ENCODE measurements at places on chromosomes 3 and 15. TPM values are rescaled to one million over a fixed set of nuclear protein-coding genes. Genes with fewer than 3 reads are reported as not detected.

GRCh38 chr3:69941037-69941436 is 58.5 kb upstream of the SAMMSON start:
- no peak overlapping the region for H3K4me3 ChIP-seq
- DNase-seq: peak; percentile 8
- H3K4me1 ChIP-seq: no peaks in the 10 kb centered on the region
- no peaks in the 10 kb centered on the region for H3K36me3 ChIP-seq

GRCh38 chr15:27585041-27585640 is 514.0 kb downstream of the OCA2 start:
- no peak overlapping the region for H3K27ac ChIP-seq
- no peak overlapping the region for H3K4me3 ChIP-seq
- H3K27me3 ChIP-seq: no peaks in the 10 kb centered on the region

GRCh38 chr3:197083486-197083885 is 53.9 kb upstream of the MELTF start:
- H3K27me3 ChIP-seq: no peaks in the 10 kb centered on the region
- peak; percentile 92 for DNase-seq
- peak overlapping the region; percentile 42 for H3K4me3 ChIP-seq
- H3K36me3 ChIP-seq: 0 out of 2 replicates have a peak, but pooled peaks cover 3% of the 10 kb centered on the region
- H3K4me1 ChIP-seq: peaks cover 23% of the 10 kb centered on the region

GRCh38 chr15:50953302-50953701 is 44.8 kb downstream of the AP4E1 start:
- peak overlapping the region; percentile 64 for H3K27ac ChIP-seq
- peak; percentile 66 for DNase-seq
- no peak overlapping the region for H3K4me3 ChIP-seq
- H3K36me3 ChIP-seq: peaks cover 25% of the 10 kb centered on the region
- H3K27me3 ChIP-seq: no peaks in the 10 kb centered on the region

GRCh38 chr15:95024351-95024750 is 793.0 kb downstream of the MCTP2 start:
- no peaks in the 10 kb centered on the region for H3K27me3 ChIP-seq
- H3K36me3 ChIP-seq: no peaks in the 10 kb centered on the region
- no peak overlapping the region for H3K4me3 ChIP-seq
- peaks cover 10% of the 10 kb centered on the region for H3K4me1 ChIP-seq
- DNase-seq: peak; percentile 73

DNA sequence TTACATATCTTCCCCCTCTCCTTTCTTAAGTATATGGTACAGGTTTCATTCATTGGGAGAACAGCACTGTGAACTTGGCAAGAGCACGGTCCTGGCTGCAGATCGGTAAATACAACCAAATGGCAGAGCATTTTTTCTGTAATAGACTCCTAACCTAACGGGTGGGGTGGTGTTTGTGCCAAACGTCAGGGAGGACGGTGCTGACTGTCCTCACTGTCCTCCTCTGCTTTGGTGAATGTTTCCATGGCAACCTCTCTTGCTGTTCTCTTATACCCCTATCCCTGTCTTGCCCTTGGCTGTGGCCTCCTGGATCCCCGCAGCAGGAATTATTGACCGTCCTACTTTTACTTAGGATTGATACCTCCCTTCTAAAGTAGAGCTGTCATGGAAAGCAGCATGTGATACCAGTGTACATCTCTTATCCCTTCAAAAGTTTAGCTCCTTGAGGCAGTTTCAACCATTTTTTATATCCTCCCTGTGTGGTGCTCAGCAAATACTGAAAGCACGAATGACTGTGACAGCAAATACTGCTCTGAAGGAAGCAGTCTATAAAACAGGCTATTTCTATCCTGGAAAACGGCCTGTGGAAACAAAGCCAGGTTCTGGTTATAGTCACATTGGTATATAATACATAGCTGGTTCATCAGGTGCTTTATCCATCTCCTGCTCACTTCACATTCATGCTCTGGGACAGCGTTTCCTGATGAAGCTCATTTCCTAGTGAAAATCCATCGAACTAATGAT is 275.4 kb upstream of the C2CD4B start:
- peak; percentile 17 for DNase-seq
- H3K27ac ChIP-seq: no peak overlapping the region
- no peaks in the 10 kb centered on the region for H3K36me3 ChIP-seq
- H3K27me3 ChIP-seq: no peaks in the 10 kb centered on the region
- H3K4me1 ChIP-seq: peaks cover 40% of the 10 kb centered on the region
- no peak overlapping the region for H3K4me3 ChIP-seq

GRCh38 chr3:122076491-122077292 is 21.5 kb downstream of the CD86 start:
- H3K27ac ChIP-seq: no peak overlapping the region
- no peak overlapping the region for H3K4me3 ChIP-seq
- DNase-seq: no peak
- H3K4me1 ChIP-seq: no peaks in the 10 kb centered on the region
- H3K36me3 ChIP-seq: no peaks in the 10 kb centered on the region

DNA sequence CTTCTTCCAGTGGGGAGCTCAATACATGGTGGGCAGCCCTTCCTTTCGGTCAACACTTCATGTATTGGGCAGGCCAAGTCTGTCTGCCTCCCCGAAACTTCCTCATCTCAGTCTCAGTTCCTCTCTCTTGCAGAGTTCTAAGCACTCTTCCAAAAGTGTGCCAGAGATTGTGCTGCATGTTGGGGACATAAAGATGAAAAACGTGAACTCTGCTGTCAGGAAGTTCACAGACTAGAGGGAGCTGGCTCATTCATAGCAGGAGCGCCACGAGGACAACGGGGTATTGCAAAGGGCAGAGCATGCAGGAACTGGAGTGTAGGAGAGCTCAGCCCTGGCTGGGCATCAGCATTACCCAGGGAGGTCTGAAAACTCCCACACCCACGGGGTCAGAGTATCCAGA is 15.3 kb upstream of the EPHB3 start:
- no peak overlapping the region for H3K4me3 ChIP-seq
- DNase-seq: no peak
- H3K4me1 ChIP-seq: no peaks in the 10 kb centered on the region
- no peak overlapping the region for H3K27ac ChIP-seq

DNA sequence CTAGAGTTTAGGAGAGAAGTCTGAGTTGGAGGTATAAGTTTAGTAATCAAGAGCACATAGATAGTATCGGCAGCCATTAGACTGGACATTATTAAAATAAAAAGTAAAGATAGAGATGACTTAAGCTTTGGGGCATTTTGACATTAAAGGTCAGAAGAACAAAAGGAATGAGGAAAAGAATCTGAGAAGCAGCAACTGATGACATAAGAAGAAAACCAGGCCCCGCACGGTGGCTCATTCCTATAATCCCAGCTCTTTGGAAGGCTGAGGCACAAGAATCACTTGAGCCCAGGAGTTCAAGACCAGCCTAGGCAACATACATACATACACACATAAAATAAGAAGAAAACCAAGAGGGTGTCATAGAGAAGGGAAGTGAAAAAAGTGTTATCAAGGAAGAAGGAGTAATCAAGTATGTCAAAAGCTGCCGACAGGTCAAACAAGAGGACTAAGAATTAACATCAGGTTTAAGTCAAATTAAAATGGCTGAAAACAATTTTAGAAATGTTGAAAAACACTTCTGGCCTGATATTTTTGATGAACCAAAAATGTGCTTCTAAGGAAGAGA is 38.9 kb downstream of the ACAP2 start:
- H3K27ac ChIP-seq: no peak overlapping the region
- DNase-seq: no peak
- H3K27me3 ChIP-seq: no peaks in the 10 kb centered on the region
- peaks cover 4% of the 10 kb centered on the region for H3K4me1 ChIP-seq

DNA sequence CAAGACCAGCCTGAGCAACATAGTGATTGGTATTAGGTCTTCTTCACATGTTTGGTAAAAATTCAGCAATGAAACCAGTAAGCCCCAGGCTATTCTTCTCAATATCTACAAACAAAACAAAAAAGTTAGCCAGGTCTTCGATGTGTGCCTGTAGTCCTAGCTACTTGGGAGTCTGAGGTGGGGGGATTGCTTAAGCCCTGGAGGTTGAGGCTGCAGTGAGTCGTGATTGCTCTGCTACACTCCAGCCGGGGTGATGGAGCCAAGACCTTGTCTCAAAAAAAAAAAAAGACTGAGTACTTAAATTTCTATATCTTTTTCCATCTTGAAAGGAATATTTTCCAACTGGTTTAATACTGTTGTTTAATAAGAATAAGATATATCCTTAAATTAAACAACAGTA is 106.8 kb downstream of the MBNL1 start:
- no peaks in the 10 kb centered on the region for H3K27me3 ChIP-seq
- 0 out of 2 replicates have a peak overlapping the region, but pooled peaks have one; percentile 22 for H3K27ac ChIP-seq
- DNase-seq: no peak
- peaks cover 44% of the 10 kb centered on the region for H3K4me1 ChIP-seq
- H3K4me3 ChIP-seq: no peak overlapping the region
- peaks cover 17% of the 10 kb centered on the region for H3K36me3 ChIP-seq

- no peaks in the 10 kb centered on the region for H3K27me3 ChIP-seq
- no peak overlapping the region for H3K4me3 ChIP-seq
- 0 out of 2 replicates have a peak, but pooled peaks cover 8% of the 10 kb centered on the region for H3K4me1 ChIP-seq
- no peak overlapping the region for H3K27ac ChIP-seq
- peak; percentile 71 for DNase-seq
- H3K36me3 ChIP-seq: no peaks in the 10 kb centered on the region
Observed at GRCh38 chr3:132006605-132007204, 28.1 kb downstream of the CPNE4 start.

DNA sequence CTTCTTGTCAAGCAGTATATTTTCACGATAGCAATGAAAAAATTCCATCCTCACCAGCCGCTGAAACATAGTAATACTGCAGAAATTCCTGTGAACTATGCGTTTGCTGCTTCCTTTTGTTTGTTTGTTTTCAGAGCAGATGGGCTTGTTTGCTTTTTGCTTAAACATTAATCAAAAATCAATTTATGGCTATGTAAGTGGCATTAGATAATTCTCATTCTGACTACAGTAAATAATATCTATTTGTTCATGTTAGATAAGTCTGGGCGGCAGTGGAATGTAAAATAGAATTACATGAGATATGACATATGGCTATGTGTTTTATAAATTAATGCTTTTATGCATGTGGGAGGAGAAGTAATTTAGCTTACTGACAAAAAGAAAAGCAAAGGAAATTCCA is 163.7 kb downstream of the PGPEP1L start:
- no peak for DNase-seq
- H3K27ac ChIP-seq: no peak overlapping the region
- no peak overlapping the region for H3K4me3 ChIP-seq
- no peaks in the 10 kb centered on the region for H3K36me3 ChIP-seq

DNA sequence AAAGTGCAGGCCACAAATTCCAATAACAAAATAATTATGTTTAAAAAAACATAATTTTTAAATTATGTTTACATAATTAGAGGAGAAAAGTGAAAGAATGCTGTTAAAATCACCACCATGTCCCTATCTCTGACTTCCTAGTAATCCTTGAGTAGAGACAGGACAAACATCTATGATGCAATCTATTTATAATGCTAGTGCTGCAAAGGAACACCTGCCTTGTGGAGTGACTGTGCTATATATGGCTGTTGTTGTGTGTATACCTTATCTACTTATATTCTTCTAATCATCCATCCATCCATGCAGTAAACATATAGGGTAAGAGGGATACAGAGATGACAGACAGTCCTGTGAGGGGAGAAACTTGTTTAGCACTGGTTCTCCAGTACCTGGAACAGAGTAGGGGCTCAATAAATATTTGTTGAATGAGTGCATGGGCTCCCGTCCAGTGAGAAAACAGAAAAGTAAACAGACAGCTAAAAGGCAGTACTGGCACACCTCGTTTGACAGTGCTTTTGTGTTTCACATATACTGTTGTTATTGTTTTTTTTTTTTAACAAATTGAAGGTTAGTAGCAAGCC is 229.3 kb upstream of the UBE2E1 start:
- H3K27ac ChIP-seq: no peak overlapping the region
- DNase-seq: no peak
- 0 out of 2 replicates have a peak, but pooled peaks cover 5% of the 10 kb centered on the region for H3K4me1 ChIP-seq
- H3K27me3 ChIP-seq: no peaks in the 10 kb centered on the region

DNA sequence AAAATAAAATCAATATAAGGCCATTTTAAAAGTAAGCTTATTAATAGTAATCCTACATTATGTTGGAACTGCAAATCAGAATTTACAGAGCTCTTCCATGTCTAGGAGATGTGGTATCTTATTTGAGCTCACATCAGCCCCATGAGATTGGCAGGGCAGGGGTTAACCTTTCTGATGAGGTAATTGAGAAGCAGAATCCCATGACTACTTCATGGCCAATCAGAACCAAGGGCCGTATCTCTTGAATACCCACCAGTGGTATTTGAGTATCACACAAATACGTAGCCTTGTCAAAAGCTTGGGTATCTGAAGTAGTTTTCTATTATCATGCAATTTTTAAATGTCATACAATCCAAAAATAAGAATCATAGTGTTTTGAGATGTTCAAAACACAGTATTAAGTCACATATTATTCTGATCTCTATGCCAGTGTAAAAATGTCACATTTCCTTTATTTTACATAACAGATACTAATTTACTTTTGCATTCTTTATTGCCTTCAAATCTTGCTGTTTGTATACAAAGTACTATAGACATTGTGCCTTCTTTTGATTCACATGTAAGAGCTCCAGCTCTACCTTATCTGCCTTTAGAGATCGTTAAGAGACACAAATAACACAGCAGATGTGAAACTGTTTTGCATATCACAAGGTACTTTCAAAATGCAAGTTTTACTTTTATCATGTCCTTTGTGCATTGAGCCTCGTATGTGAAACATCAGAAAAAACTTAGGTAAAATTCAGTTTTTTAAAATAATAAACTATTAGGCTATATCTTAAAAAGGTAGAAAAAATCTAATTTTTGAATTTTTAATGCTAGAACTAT is 251.7 kb upstream of the GOLGA6L4 start:
- no peak for DNase-seq
- H3K36me3 ChIP-seq: no peaks in the 10 kb centered on the region
- H3K27me3 ChIP-seq: no peaks in the 10 kb centered on the region
- H3K27ac ChIP-seq: no peak overlapping the region

DNA sequence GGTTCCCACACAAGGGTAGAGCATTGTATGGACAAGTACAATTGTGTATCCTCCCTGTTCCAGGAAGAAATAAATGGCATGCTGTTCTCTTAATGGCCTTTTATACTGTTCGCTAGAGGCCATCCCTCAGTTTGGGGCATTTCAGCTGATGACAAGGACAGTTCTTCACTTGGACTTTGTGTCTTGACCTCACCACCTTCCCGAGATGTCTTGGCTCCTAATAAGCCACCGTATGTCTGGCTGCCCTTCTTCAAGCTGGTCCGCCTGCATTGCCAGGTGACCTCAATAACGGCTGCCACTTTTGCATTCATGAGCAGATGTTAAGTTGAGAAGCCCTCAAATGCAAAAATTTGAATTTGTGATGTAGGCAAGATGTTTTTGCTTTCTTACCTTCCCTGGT is 24.1 kb downstream of the ZBTB38 start:
- no peak overlapping the region for H3K27ac ChIP-seq
- no peak for DNase-seq
- peaks cover 38% of the 10 kb centered on the region for H3K4me1 ChIP-seq
- H3K36me3 ChIP-seq: peaks cover 17% of the 10 kb centered on the region
- no peak overlapping the region for H3K4me3 ChIP-seq

- H3K4me3 ChIP-seq: no peak overlapping the region
- no peak overlapping the region for H3K27ac ChIP-seq
- peak; percentile 42 for DNase-seq
Observed at GRCh38 chr3:173660645-173661299, 263.2 kb downstream of the NLGN1 start.

Gene IL16
- 0.32 TPM for total RNA-seq

Gene SLC2A2
- total RNA-seq: not detected

Gene FOXL2
- 3.7 TPM for total RNA-seq

Gene PPM1L
- under 0.01 TPM for total RNA-seq

Gene PRR20G
- total RNA-seq: not detected

Gene SCG5
- total RNA-seq: 26.1 TPM

All from GM23248 (cell line).